ENCODE measurements at places on chromosomes 12 and 14.
A peak's percentile ranks its signal among the peaks of the same experiment; 100 is the strongest.

GRCh38 chr12:12323591-12323990 lies 26.5 kb downstream of the MANSC1 start:
- DNase-seq = no peak

GRCh38 chr12:47079468-47079980 lies at the start of the genes AMIGO2 and PCED1B:
Gene AMIGO2 (minus strand): TSS chr12:47079959. CDS start chr12:47079002, 957 bp downstream.
Gene PCED1B (plus strand): TSS chr12:47079621. CDS start chr12:47235064, 155,443 bp downstream.
- DNase-seq = no peak

DNA sequence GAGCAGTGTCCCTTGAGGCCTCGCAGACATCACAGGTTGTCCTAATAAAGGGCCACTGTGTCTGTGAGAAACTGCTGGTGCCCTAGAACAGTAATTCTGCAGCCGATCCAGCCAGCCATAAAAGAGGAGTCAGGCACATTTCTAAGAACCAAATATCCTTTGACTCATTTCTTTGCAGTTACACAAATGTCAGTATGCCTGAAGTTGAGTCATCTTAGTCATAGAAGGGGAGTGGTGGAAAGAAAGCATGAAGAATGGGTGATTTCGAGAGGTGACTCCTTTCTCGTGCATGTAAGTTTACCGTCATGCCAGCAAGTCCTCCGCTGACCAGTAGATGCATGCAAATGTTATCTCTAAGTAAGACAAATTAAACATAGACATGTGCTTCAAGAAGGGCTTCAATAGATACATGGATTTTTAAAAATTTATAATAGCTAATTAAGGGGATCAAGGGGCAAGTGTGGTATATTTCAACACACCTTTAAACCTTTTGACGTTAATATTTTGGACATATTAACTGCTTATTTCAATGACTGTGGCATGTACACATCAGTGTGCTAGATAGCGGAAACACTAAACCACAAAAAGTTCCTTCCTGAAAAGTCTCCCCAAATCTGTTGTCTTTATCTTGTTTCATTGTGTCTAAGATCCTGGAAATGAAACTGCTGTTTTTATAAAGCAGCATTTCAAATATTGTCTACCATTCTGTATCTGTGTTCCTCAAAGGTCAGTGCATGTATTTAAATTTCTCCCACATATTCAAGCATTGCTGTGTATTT lies 497.4 kb downstream of the NPAS3 start:
- peak; percentile 10 for DNase-seq

DNA sequence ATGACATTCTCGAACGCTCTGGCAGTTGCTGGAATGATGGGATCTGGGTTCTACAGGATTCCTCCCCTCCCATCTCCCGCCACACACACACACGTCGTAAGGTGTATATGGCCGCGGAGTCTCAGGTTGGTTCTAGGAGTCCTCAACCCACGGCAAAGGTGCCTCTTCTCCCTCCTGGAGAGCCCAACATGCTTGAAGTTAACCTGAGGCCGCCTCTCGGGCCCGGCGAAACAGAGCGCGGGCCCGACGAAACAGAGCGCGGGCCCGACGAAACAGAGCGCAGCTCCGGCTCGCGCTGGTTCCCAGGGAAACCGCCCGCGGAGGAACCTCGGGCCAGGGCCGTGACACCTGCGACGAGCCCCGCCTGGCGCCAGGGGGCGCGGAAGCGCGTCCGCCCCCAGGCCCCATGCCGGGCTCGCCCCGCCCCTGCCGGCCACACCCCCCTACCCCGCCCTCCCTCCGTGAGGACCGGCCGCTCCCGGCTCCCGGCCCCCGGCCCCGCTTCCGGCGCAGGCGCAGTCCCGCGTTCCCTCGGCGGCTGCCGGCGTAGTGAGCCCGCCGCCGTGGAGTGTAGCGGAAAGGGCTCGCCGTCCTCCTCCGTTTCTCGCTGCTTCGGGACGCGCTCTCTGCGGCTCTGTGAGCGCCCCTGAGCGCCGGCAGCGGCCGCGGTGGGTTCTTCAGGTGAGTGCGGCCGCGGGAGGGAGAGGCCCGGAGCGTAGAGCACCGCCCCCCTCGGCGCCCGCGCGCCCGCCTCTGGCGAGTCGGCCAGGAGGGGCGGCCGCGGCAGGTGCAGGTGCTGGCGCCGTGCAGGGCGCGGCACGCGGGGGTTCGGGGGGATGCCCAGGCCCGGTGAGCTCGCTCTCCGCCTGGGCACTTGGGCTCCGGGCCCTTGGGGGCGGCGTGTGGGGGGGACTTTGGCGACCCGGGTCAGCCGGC lies at the start of gene RAB3IP:
RAB3IP (plus strand) TSS at position 510 of the 936 bp plus-strand sequence. CDS start 16,549 bp downstream, outside the sequence.
- DNase-seq = peak; percentile 58

- peak; percentile 84 for DNase-seq
Measured at GRCh38 chr12:14403711-14404196, 38.3 kb downstream of the ATF7IP start.

DNA sequence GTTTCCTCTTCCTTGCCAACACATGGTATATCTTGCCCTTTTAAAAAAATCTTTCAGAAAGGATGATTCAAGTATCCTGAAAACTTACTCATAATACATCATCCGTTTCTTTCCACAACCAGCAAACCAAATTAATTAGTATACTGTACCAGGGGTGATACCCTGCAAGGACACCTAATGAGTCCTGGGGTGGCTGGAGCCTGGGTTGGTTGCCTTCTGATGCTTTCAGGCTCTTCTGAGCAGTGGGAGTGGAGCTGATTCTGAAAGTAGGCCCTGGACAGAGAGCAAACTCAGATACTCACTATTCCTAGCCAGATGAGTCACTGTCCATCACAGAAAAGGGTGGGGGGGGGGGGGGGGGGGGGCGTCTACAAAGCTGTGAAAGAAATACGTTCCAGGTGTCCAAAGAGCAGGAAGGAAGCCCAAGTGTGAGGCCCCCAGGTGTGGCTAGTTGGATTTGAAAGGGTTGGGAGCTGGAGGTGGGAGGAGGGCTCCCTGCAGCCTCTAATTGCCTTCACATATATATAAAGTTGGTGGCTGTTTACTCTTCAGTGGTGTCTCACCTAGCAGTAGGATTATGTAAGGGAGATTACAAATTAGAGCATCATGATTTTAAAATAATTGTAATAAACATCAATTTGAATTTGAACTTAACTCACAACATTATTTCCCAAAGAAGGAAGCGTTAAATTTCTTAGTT lies 36.5 kb downstream of the FBXO33 start:
- no peak for DNase-seq

DNA sequence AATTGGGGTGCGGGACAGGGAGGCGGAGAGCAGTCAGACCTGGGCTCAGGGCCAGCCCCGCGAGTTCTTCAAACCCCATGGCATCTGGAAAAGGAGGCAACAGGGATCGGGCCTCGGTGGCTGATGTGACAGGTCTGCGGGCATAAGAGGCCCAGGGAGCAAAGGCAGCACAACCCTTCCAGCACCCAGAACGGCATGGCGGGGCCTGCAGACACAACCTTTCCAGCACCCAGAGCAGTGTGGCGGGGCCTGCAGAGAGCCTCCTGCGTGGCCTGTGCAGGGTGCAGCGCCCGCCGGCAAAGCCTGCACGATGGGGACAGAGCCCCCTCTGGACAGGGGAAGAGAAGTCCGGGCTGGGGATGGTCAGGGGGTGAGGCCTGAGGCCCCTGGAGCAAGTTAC lies 26.2 kb upstream of the TRAF3 start:
- DNase-seq = no peak

DNA sequence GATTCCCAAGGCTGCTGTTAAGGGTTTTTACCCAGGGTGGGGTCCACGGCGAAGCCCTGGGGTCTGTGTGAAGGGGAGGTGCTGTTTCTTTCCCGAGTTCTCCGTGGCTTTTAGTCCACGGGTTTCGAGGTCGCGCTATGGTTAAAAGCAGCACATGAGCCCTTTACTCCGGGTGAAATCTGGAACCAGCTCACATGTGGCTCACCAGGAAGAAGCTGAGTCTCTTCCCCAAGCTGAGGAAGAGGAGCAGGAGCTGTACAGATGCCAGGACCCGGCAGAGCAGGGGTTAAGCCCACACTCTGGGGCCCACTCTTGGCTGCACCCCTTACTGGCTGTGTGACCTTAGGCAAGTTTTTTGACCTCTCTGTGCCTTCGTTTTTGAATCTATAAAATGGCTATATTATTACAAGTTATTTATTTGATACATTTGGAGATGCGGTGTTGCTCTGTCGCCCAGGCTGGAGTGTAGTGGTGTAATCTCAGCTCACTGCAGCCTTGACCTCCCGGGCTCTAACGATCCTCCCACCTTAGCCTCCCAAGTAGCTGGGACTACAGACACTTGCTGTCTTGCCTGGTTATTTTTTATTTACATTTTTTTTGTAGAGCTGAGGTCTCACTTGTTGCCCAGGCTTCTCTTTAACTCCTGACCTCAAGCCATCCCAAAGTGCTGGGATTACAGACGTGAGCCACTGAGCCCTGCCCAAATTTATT lies 266.3 kb downstream of the AACS start:
- no peak for DNase-seq

GRCh38 chr12:26723379-26724308 lies 109.3 kb downstream of the ITPR2 start:
- no peak for DNase-seq

GRCh38 chr14:88934351-88934806 lies 109.9 kb downstream of the TTC8 start:
- DNase-seq = no peak

DNA sequence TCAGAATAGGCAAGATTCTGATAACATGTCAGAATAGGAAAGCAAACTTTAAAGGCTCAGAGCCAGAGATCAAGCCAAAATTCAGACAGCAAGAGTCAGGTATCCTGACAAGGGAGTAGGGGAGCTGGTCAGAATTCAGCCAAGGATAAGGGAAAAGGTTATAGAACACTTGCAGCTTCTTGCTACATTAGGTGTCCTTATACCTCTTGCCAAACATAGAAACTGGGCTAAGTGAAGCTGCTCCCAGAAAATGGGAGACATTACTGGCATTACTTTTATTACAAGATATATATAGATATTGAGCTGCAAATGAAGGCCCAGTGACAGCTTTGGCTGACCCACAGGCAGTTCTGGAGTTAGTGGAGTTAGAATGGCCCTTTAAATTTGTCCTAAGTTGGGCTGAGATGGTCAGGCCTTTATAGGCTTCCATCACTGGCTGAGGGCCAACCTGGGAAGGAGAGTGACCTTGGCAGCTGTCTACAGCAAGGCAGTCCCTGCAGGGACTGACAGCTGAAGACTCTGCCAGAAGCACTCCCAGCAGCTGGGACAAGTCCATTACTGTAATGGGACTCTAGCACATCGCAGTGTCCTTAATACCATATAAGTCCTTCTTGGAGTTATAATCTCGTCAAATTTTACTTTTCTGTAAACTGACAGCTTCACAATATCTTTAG lies 83.0 kb downstream of the LRRC9 start:
- DNase-seq = no peak

- no peak for DNase-seq
Measured at GRCh38 chr12:119068129-119068856, 87.0 kb downstream of the SRRM4 start.

DNA sequence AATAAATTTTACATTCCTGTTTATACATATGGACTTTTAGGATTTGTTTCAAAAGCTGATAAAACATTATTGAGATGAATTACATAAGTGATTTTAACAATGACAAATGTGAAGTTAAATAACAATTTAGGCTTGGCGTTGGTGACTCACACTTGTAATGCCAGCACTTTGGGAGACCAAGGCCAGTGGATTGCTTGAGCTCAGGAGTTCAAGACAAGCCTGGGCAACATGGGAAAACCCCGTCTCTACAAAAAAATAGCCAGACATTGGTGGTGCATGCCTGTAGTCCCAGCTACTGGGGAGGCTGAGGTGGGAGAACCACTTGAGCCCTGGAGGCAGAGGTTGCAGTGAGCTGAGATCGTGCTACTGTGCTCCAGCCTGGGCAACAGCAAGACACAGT lies 7.4 kb downstream of the ACOT2 start:
- DNase-seq = no peak

DNA sequence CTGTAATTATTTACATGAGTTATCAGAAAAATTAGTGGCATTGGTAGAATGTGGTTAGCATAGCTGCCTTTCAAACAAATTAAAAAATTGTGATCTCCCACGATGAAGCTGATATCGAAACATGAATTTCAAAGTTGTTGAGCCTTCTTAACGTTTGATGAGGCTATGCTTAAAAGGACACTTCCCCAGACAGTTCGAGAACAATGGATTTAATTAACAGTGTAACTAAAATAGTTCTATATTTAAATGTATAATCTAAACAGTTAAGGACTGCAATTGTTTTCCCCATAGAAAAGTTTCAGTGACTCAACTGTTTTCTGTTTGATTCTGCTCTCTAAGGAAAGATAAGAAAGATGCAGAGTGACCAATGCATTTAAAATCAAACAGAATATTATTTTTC lies 1.6 kb downstream of the CLEC2B start:
- no peak for DNase-seq
